Nasal cavity respiratory epithelium epithelial cell of viscerocranial mucosa (primary cell): ENCODE measurements at places on chromosomes 13 and 19. TPM values are rescaled to one million over a fixed set of nuclear protein-coding genes. Genes with fewer than 3 reads are reported as not detected.

The TNFSF13B gene
- 0.34 and 2.6 TPM in 2 replicates for total RNA-seq

The FAAP24 gene
- 1.00 and 1.0 TPM in 2 replicates for total RNA-seq

The OVOL3 gene
- total RNA-seq: not detected in 2 replicates

The RXFP2 gene
- total RNA-seq: not detected in 2 replicates

The CPAMD8 gene
- 0.34 and 2.6 TPM in 2 replicates for total RNA-seq

The TMEM59L gene
- total RNA-seq: 0.14 and 1.0 TPM in 2 replicates

The PLPP2 gene
- 45.5 and 91.3 TPM in 2 replicates for total RNA-seq

The APC2 gene
- 0.14 and 0.34 TPM in 2 replicates for total RNA-seq

The BCAM gene
- 26.0 and 61.4 TPM in 2 replicates for total RNA-seq

The MISP gene
- total RNA-seq: 55.5 and 95.0 TPM in 2 replicates

The TRPM4 gene
- 22.2 and 28.5 TPM in 2 replicates for total RNA-seq

The FPR1 gene
- under 0.01 and 0.07 TPM in 2 replicates for total RNA-seq

The CABP5 gene
- total RNA-seq: not detected in 2 replicates

The SOX1 gene
- total RNA-seq: not detected in 2 replicates

The HSD17B14 gene
- total RNA-seq: 2.9 and 5.1 TPM in 2 replicates

The CPT1C gene
- total RNA-seq: 0.21 and 0.34 TPM in 2 replicates

The SH2D3A gene
- 44.9 and 56.4 TPM in 2 replicates for total RNA-seq

The RASGRP4 gene
- not detected in 2 replicates for total RNA-seq

The FPR3 gene
- total RNA-seq: not detected in 2 replicates

The AP1M2 gene
- 111 and 115 TPM in 2 replicates for total RNA-seq

The FBXL12 gene
- total RNA-seq: 9.6 and 13.7 TPM in 2 replicates

The PROZ gene
- not detected in 2 replicates for total RNA-seq
